Testis (tissue), 5 donors: ENCODE measurements at places on chromosomes 1 and 21. TPM values are rescaled to one million over a fixed set of nuclear protein-coding genes. Genes with fewer than 3 reads are reported as not detected.

The OR2L13 gene
- total RNA-seq, result 1.0 TPM

The CD101 gene
- total RNA-seq, result 1.2 TPM

The PRAMEF9 gene
- total RNA-seq, result not detected

The GNAT2 gene
- 2.8 TPM for total RNA-seq

The CTNNBIP1 gene
- 48.1 TPM for total RNA-seq

The PPIAL4G gene
- not detected for total RNA-seq

The TMEM81 gene
- 5.9 TPM for total RNA-seq

The CHI3L2 gene
- total RNA-seq, result 5.0 TPM

The APOBEC4 gene
- total RNA-seq, result 5.0 TPM

The DLGAP3 gene
- 19.8 TPM for total RNA-seq

The C8B gene
- total RNA-seq, result 0.39 TPM

The TEX38 gene
- total RNA-seq, result 362 TPM

The BARHL2 gene
- 6.3 TPM for total RNA-seq

The CYP4A11 gene
- total RNA-seq, result not detected

The CDC42BPA gene
- total RNA-seq, result 109 TPM

The SDCCAG8 gene
- 40.6 TPM for total RNA-seq

The SLC30A10 gene
- total RNA-seq, result 2.2 TPM

The TSSK3 gene
- total RNA-seq, result 25.7 TPM

The TSPEAR gene
- 0.55 TPM for total RNA-seq

The GBP5 gene
- total RNA-seq, result 5.6 TPM

The IL22RA1 gene
- total RNA-seq, result 0.93 TPM

The PRDM16 gene
- 4.7 TPM for total RNA-seq

The CLCA4 gene
- total RNA-seq, result 0.63 TPM

The LMX1A gene
- 0.62 TPM for total RNA-seq

The GJA5 gene
- total RNA-seq, result 1.2 TPM

The KRTAP22-2 gene
- not detected for total RNA-seq

The F13B gene
- total RNA-seq, result 0.31 TPM

The OSCP1 gene
- 50.7 TPM for total RNA-seq

The HSD3B2 gene
- 0.63 TPM for total RNA-seq

The S1PR1 gene
- 11.5 TPM for total RNA-seq

The NMNAT2 gene
- 45.7 TPM for total RNA-seq

The SERPINC1 gene
- total RNA-seq, result 0.93 TPM

The CENPF gene
- 30.7 TPM for total RNA-seq

The ANKRD65 gene
- 10.4 TPM for total RNA-seq
